ENCODE measurements at places on chromosomes 13 and 19.
A peak's percentile ranks its signal among the peaks of the same experiment; 100 is the strongest.

DNA sequence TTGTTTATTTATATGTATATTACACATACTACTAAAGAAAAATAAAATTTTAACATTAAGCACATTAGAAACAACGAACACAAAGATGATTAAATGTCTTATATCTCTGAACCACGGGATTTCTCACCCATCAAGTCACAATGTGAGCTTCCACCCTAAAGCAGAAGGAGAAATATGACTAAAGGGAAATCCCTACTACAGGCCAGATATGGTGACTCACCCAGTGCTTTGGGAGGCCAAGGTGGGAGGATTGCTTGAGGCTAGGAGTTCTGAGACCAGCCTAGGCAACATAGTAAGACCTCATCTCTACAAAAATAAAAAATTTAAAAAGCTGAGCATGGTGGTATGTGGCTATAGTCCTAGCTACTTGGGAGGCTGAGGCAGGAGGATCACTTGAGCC is 24.6 kb downstream of the DCT start:
- peak; percentile 40 for DNase-seq

GRCh38 chr19:46076951-46077814 is 36.4 kb upstream of the IGFL4 start:
- DNase-seq = peak; percentile 55

DNA sequence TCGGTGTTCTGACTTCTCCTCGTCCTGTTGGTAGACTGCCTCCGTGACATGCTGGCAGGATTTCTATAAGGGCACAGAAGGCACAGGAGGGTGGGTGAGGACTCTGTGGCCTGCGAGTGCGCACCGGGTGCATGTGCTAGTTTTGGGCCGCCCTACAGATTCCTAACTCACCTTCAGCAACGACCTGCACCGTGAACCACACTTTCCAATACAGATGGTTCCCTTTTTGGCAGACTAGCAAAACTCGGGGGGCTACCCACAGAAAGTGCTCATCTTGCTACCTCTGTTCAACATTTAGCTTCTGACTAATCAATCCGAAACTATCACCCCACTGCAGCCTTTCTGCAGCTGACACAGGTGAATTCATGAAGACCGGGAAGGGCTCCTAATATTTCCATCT is 14.1 kb upstream of the AMER2 start:
- no peak for DNase-seq

DNA sequence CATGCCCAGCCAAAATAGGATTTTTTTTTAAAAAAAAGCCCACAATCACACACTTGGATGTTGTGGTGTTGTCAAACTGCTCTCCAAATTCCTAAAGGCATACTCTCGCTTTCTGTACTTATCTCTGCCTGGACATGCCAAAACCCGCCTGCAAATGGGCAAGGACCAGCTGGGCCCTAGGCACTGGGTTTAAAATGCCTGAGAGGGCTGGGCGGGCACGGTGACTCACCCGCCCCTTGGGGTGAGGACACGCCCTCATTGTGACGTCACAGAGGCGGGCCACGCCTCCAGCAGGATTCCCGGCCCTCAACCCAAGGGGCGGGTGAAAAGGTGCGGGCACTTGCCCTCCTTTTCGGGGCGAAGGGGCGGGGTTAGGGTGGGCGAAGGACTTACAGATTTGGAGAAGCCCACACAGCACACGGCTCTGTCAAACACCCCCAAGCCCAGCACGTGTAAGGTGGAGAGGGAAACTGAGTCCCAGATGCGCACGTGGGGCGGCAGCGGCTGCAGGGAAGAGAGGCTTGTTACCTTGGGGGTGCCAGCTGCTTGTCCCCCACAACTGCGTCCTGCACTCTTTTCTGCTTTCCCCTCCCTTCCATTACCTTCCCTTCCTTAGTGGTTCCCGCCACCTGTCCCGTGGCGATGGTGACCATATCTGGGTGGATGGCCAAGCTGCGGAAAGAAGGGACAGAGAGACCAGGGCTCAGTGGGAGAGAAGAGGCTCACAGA is 6.6 kb downstream of the EML2 start:
- DNase-seq = peak; percentile 76

GRCh38 chr19:56319991-56320390 is 5.4 kb upstream of the ZSCAN5A start:
- DNase-seq = no peak

GRCh38 chr19:55586976-55587668 is 6.5 kb upstream of the ZNF579 start:
- DNase-seq = peak; percentile 98

DNA sequence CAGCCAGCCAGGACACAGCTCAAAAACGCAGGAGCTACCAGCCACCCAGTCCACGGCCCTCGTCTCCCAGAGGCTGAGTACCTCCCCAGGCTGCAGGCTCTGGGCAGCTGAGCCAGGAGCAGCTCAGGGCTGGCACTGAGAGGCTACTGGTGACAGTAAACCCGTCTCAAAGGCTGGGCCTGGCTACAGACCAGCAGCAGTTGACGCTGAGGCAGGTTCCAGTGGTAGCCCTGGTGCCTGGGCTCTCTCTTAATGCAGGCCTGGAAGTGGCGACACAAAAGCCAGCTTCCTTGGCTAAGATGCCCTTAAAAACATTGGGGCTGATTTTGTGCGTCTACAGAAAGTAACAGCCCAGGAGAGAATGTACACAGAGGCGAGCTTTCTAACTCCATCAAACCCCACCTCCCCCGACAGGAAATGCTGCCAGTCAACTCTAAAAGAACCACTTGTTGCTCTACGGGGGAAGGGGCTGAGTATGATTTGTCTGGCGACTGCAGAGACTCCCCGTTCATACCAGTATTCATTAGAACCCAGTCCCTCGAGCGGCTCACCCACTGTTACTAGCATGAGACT is 126.3 kb downstream of the STK24 start:
- no peak for DNase-seq

GRCh38 chr13:28041031-28041461 is 52.6 kb upstream of the URAD start:
- no peak for DNase-seq

DNA sequence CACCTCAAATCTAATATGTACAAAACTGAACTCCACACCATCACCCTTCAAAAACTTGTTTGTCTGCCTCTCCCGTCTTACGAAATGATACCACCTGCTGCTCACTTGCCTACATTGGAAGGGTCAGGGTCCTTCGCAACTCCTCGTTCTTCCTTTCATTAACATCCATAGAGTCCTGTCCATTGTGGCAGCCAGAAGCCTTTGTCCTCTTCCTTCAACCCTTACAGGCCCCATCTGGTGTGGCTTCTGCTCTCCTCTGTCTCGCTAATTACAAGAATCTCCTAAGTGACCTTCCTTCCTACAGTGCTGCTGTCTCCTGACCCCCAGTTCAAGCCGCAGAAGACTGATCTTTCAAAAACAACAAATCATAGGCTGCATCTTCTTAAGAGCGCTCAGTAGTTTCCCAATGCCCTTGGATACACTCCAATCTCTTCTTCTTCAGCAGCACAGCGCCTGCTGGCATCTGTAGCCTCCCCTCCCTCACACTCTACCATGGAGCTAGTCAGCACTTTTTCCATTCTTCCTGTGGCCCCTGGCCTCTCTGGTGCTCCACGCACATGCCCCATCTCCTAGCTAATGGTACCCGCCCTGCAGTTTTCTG is 382.7 kb downstream of the LIG4 start:
- no peak for DNase-seq

- DNase-seq = no peak
These were observed 110.2 kb downstream of the KLF5 start for GRCh38 chr13:73168953-73169401.

GRCh38 chr19:10555610-10555973 is 10.2 kb downstream of the KRI1 start:
- no peak for DNase-seq

- peak; percentile 95 for DNase-seq
These were observed at the start of gene KMT2B for GRCh38 chr19:35717665-35718344. Gene KMT2B, plus strand, starts transcription at chr19:35718003. Its CDS starts 16 bp downstream, at chr19:35718019.

DNA sequence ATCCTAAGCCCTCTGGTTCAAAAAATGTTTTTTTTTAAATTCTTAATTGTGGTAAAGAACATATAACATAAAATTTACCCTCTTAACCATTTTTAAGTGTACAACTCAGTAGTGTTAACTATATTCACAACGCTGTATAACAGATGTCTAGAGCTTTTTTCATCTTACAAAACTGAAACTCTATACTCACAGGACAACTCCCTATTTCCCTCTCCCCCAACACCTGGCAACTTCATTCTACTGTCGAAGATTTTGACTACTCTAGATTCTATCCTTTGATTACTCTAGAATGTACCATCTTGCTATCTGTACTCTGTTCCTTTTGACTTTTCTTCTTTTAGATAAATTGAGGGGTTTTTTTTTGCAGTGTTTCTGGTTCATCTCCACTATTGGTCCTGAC is 200.4 kb downstream of the KLF12 start:
- DNase-seq = no peak

GRCh38 chr19:14530005-14530348 is 583 bp downstream of the TECR start:
- DNase-seq = no peak

DNA sequence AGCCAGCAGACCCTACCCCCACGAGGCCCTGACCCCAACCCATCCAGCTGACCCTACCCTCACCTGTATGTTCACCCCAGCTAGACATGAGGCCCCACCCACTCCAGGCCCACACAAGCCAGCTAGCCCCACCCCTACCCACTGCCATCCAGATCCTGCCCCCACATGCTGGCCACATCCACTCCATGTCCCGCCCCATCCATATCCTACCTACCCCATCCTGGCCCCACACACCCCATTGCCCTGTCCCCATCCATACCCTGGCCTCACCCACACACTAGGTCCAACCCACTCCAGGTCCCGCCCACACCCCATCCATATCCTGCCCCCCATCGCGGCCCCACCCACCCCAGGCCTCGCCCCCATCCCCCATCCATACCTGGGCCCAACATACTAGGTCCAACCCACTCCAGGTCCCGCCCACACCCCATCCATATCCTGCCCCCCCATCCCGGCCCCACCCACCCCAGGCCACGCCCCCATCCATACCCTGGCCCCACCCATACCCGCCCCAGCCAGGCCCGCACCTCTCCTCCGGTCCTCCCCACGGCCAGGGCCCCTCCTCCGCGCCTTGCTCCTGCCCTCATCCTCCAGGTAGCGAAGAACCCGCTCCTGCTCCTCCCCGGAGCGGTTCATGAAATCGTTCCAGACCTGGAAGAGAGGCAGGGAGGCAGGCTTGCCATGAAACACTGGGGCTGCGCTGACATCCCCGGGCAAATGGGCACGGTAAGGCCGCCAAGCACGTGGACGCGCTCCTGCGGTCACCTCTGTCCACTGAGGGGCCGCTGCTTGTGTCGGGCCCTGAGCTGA is 7.2 kb downstream of the RNU6-9 start:
- no peak for DNase-seq

GRCh38 chr13:22937241-22937640 is 243.5 kb upstream of the SGCG start:
- no peak for DNase-seq

DNA sequence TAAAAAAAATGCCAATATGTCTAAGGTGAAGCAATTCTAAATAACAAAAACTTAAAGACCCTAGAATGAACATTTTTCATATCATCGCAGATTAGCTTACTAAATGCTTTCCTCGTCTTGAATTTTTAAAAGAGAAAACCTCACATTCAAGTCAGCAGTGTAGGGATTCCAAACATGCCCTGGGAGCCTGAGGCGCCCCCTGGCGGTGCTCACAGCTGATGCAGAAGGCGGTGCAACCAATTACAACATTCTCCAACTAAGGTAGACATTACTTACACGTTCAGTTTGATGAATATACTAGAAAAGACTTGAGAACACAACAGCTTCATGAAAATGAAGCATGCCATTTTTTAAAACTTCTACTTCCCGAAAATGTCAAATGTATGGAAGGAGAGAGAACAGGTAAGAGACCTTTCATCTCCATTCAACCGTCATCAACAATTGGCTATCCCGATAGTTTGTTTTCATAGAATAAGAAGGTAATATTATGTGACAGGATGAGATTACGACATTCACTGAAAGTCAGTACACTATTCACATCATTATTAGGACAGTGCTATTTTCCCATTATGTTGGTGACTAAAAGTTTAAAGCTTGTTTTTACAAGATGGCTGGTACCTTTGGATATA is 304.4 kb downstream of the DCLK1 start:
- DNase-seq = peak; percentile 23

DNA sequence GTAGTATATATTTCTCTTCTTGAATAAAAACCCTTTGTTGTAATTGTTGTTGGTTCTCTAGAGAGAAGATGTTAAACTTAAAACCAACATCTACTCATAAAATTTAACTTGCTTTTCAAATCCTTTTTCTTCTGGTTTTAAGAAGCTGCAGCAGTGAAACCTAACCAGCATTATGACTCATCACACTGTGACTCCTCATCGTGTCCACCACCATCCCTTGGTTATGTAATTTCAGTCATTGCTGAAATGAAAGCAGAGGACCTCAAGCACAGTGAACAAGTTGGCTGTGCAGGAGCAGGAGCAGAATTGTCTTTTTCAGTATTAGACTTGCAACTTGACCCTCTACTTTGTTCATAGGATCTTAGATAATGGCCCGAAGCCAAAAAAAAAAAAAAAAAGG is 64.9 kb upstream of the HTR2A start:
- DNase-seq = no peak

GRCh38 chr13:106010836-106011235 is 524.6 kb downstream of the EFNB2 start:
- DNase-seq = no peak

DNA sequence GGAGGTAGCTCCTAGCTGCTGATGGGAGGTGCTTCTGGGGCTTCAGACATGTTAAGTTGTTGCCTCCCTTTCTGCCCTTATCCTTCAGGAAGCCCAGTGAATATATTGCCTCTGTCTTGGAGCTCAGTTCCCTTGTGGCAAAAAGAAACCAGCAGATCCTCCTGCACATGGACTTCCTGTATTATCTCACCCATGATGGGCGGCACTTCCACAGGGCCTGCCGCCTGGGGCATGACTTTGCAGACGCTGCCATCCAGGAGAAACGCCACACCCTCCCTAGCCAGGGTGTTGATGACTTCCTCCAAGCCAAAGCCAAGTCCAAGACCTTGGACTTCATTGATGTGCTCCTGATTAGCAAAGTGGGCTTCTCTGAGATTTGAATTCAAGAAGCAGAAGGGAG is 6.0 kb upstream of the CYP4F12 start:
- DNase-seq = no peak

- no peak for DNase-seq
These were observed 222.4 kb downstream of the NBEA start for GRCh38 chr13:35164324-35164932.

DNA sequence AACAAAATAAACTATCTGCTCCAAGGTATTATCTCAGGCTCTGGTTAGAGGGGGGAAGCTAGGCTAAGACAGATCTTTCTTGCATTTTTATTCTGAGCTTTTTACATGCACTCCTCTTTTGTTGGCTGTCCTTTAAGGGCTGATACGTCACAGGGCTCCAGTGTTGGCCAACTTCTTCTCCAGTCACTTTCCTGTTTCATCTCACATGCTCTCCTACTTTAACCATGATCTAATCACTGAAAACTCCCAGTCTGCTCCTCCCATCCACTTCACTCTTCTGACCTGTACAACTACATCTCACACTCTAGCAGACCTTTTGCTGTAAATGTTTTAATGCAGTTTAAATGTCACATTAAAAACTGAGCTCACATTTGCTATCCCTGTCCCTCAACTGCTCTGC is 510.0 kb upstream of the KLF12 start:
- DNase-seq = no peak

- DNase-seq = no peak
These were observed 10.3 kb downstream of the EHD2 start for GRCh38 chr19:47723581-47723940.

Data from activated T-cell treated with anti-CD3 and anti-CD28 coated beads, Interleukin-2, amount 50 U/mL, for 48 hours (primary cell).